ENCODE measurements at places on chromosomes 3 and 15.
A peak's percentile ranks its signal among the peaks of the same experiment; 100 is the strongest.

DNA sequence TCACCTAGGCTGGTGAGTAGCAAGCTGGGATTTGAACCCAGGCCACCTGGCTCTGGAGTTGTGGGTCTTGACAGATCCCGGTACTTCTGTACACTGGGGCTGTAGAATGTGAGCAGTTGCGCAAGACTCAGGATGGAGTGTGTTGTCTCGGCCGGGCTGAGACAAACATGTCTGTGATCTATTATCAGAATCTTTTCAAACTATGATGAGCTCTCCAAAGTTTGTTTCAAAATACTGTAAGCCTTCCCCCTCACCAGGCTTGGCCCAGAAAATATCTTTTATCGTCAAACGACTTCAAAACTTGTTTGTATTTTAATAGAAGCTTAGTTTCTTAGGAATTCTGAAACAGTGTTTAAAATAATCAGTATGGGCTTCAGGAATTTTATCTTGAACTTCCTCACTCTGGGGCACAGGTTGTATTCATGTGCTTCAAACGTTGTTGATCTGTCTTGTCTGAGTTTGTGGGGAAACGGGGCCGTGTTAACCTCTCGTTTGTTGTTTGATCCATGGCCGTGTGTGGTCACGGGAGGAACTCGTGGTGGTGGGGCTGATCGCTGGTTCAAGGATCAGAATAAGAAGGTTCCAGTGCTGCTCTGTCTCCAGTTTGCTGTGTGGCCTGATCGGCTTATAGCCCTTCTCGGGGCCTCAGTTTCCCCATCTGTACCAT, 40.3 kb upstream of the TFRC start:
- DNase-seq, result no peak

- DNase-seq, result no peak
These were observed 27.3 kb upstream of the PRTG start for GRCh38 chr15:55770261-55770660.

DNA sequence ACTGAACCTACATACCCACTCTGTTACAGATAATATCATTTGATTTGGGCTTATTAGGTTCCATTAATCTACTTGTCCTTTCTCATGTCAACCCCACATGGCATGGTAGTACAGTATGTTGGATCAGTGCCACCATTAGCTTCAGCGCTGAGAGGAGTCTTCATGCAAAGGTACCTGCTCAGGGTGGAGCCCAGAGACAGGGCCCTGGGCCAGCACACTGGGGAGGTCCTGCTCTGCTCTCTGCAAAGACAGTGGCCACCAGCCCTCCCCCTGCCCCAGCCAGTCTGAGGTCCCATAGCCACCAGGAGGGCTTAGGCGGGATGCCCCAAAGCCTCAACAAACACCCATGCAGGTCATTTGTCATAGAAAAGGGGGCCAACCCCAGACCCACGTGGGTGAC, 71.0 kb downstream of the ATP10A start:
- no peak for DNase-seq

- DNase-seq, result no peak
These were observed 17.6 kb upstream of the TM2D3 start for GRCh38 chr15:101669744-101670143.

GRCh38 chr3:194632809-194633348, 340 bp downstream of the TMEM44 start:
- peak; percentile 10 for DNase-seq

GRCh38 chr3:72446218-72447058, 401.8 kb downstream of the SHQ1 start:
- no peak for DNase-seq

- no peak for DNase-seq
These were observed 748 bp upstream of the AVEN start for GRCh38 chr15:34039790-34040113.

DNA sequence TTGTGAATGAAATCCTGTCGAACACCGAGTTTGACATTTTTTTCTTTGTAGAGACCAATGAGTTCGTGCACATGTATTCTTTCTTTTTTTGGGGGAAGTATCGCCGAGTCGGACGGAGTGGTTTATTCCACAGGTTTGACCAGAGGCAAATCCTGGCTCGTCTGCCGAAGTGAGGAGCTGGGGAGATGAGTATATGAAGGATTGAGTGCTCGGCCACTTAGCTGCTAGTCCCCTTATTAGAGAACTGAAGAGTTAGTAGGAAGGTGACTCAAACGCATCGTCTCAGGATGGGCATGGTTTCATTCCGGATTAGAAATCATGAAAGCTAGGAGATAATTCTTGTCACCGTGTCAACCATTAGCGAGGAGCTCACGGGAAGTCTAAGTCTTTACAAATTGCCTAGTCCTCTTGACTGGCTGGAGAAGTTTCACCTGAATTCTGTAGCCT, 154.7 kb upstream of the GOLIM4 start:
- no peak for DNase-seq

DNA sequence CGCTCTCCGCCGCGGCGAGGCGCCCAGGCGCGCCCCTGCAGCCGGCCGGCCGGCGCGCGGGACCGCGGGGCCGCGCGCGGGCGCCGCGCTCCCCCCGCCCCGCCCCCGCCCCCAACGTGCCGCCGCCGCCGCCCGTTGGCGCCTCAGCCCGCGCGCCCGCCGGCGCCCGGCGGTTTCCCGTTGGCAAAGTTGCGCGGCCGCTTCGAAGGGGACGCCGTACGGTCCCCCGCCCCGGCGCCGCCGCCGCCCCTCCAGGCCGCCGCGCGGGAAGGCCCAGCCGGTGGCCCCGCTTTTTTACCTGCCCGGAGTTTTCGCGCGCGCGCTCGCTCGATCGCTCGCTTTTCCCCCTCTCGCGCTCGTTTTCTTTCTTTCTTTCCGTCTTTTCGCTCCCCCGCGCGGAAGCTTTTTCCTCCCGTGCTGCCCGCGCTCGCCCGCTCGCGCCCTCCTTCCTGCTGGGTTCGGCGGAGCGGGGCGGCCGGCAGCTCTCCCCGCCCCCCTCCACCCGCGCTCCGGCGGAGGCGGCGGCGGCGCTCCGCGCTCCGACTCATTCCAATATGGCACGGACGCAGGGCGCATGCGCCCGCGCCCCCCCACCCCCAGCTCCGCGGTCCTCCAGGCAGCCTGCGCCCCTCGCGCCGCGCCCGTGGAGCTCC, at the start of gene SFMBT1:
SFMBT1 (minus strand) TSS at position 556 of the 653 bp plus-strand sequence. CDS start 76,945 bp downstream, outside the sequence.
- DNase-seq, result peak; percentile 53

GRCh38 chr15:101213570-101213969, 38.3 kb downstream of the CHSY1 start:
- no peak for DNase-seq

- DNase-seq, result no peak
These were observed 68.1 kb upstream of the MAGI1 start for GRCh38 chr3:66106788-66107187.

DNA sequence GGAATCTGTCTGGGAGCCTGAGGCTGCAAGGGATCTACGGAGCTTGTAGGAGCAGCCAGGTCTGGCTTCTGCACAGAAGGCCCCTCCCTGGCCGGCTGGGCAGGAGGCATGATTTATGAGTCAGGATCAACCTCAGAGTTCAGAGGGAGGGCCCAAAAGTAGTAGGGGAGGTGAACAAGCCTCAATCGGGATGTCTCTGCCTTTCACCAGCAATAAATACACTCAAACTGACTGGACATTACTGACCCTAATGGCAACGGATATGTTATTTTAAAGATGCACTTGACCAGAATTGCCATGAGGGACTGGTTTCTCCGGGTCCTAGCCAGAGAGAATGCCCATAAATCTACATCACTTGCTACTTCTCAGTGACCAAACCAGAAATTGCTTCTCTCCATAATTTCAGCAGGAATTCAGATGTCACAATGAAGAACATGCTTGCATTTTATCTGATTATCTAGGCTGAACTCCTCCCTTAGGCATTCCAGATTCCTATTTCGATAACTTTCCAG, 109.6 kb upstream of the LMOD3 start:
- DNase-seq, result no peak

DNA sequence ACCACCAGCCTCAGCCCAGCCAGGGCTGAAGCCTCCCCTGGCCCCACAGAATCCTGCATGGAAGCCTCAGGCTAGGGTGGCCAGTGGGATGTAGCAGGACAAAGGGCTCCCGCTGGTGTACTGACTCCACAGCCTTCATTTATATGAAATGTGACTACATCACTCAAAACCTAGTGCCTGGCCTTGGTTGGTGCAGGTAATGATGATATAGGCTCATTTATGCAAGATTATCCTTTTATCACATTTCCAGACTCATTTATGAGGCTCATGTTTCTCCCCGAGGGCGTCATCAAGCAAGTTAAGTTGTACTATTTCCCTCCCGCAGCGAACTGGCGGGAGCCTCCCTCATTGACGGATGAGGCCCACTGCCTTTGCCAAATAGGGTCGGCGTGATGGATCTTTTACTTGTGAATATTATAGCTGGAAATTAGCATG, 179.1 kb upstream of the SMAD3 start:
- no peak for DNase-seq

DNA sequence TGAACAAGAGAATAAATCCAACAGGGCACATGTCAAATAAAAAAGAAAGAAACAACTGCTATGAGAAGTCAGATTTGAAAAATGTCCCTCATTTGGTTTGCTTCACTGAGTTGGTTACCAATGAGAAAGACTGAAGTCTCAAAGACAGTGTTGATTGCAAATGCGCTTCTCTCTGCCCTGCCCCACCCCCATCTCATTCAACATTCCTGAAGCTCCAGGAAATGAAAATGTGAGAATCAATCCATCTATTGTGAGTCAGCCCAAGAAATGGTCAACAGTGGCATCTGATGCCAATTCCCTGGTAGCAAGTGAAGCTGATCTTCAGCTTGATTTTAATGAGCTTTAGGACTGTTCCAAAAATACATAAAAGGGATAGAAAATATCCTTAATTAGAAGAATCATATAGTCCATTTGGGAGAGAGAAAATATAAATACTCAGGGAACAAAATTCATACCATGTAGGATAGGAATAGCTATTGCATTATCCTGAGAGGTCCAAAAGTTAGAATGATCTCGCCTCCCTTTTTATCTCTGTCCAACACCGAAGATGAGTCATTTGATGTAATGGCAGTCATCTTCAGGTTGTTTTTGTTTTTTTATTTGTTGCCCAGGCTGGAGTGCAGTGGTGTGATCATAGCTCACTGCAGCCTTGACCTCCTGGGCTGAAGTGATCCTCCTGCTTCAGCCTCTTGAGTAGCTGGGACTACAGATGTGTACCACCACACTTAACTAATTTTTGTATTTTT, 200.3 kb upstream of the UMPS start:
- DNase-seq, result no peak

DNA sequence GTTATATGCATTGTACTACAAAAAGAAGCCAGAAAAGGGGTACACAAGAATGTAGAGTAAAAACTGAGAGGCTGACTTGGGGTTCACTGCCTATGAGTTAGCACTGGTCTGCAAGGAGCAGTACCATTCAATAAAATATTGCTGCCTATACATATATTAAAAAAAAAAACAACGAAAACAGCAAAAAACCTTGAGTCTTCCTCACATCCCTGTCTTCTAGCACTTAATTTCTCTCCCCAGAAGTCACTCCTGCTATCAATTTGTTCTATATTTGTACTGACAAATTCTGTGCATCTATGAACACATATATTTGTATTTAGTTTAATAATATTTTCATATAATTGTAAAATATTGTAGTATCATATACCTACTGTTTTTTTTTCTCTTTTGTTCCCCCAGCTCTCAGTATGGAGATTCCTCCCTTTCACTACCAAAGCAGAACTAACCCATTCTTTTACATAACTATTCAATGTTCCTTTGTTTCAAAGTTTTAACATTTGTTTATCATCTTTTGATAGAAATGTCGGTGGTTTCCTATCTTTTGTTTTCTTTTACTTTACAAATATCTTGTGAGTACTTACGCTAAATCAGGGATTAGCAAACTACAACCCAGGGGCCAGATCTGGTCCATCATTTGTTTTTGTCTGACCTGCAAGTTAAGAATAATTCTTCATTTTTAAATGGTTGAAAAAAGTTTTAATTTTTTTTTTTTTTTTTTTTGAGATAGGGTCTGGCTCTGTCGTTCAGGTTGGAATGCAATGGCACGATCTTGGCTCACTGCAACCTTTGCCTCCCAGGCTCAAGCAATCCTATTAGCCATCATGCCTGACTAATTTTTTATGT, 14.8 kb upstream of the FEM1B start:
- DNase-seq, result no peak

DNA sequence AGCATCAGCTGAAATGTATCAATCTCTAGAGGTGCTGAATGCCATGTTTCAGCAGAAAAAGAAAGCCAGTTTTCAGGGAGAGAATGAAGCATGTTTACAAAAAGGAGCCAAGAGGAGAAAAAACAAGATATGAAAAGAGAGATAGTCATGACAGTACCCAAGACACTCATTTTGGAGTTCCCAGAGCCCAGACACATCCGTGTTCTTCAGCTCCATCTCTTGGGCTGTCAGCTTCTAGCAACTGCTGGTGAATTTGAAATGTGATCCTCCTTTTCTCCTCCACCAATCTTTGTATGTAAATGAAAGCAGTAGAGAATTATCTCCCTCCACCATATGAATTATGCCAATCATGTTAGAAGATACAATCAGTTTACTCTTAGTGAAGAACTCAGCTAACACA, 93.0 kb upstream of the SLC25A36 start:
- no peak for DNase-seq

DNA sequence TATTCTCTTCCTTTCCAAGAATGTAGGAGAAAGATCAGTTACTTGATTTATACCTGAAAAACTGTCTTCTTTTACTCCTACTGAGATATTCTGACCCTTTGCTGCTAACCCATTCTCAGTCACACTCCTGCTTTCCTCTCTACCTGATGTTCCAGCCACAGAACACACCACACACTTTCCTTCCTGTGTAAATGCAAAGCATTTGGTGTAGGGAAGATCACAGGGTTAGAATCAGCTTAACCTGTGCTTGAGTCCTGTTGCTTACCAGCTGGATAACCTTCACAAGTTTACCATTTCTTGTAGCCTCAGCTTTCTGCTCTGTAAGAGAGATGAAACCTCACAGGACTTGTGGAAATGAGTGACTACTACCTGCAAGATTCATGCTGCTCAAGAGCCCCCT, 489.8 kb upstream of the GOLIM4 start:
- DNase-seq, result no peak

DNA sequence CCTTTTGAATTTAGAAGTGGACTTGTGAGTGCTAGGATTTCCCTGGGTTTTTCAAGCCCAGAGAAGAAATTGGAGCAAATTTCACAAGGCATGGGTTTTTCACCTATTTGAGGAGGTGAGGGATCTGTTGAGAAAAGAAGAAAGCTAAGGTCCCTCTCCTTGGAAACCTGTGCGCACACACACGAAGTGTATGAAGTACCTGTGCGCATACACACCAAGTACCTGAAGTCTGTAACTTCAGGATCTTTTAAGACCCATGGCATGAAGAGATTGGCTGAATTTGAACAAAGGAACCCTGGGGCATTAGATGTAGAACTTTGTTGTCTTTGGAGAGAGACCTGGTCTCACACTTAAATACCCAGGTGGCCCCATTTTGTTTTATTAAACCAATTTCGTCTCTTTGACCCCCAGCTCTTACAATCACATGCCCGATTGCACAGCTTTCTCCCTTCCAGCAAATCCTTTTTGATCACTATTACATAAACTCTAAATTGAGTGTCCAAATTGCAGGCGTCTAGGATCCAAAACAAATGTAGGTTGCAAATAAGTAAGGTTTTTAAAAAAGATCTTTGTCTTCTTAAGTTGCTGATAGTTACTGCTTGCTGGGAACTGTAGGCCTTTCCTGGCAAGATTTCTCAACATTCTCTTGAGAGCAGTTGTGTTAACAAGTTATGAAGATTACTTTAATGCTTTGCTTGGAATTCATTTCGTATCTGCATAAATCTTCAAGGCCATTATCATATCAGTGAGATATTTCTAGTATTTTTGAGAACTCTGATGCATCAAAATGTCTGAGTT, 64.3 kb downstream of the CMTM8 start:
- DNase-seq, result no peak

- no peak for DNase-seq
These were observed 41.9 kb downstream of the NMD3 start for GRCh38 chr3:161263057-161263456.

Data from stimulated activated CD8-positive, alpha-beta memory T cell treated with anti-CD3 and anti-CD28 coated beads, Interleukin-15, amount 100 ng/mL, for 48 hours (primary cell).